GM12891 (cell line): ENCODE measurements at places on chromosomes 7 and 10.

GRCh38 chr10:71112138-71112785 is 100.1 kb upstream of the UNC5B start:
- DNase-seq, result no peak

DNA sequence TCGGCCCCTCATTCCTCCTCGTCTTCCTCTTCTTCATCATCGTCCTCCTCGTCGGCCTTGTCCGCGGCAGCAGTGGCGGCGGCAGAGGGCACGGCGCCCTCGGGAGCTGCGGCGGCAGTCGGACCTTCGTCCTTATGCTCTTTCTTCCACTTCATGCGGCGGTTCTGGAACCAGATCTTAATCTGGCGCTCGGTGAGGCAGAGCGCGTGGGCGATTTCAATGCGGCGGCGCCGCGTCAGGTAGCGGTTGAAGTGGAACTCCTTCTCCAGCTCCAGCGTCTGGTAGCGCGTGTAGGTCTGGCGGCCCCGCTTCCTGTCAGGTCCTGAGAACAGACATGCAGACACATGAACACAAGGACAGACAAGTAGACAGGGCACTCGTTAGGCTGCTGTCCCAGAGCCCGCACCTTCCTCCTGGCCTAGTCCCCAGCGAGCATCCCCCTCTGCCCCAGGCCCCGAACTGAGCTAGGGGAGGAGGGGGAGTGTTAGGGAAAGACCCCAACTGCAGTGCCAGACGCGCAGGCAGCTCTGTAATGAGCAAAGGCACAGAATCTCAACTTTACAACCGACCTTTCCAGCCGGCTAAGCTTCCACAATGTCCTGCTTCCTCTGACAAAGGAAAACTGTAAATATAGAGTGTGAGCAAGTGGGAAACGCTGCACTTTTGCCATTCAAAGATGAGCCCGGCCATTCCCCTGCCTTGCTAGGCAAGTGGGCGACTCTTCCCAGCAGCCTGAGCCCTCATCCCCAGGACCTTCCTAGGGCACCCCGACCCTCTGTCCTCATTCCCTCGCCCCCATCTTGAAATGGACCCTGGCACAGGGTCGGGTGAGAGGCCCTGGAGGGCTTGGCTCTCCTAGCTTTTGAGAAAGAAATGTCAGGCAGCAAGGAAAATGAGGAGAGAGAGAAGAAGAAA is 1.3 kb downstream of the HOXA7 start:
- DNase-seq, result no peak

- DNase-seq, result no peak
Observed at GRCh38 chr10:82464966-82465365, 590.0 kb downstream of the NRG3 start.

DNA sequence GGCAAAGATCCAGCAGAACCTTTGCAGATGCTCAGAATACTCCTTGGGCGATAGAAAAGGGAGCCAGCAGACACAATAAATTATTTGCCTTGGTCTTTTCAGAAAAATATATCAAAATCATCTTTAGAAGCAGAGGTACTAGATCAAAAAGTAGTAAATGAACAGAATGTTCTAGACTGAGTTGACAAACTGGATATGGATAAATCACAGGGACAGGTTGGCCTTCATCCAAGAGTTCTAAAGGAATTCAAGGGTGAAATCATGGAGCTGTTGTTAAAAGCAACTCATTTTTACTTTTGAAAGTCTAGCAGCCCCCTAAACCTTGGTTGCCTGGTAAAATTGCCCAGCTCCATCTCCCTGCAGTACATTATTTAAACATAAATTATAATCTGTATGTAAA is 99.1 kb downstream of the PLCE1 start:
- DNase-seq, result no peak

DNA sequence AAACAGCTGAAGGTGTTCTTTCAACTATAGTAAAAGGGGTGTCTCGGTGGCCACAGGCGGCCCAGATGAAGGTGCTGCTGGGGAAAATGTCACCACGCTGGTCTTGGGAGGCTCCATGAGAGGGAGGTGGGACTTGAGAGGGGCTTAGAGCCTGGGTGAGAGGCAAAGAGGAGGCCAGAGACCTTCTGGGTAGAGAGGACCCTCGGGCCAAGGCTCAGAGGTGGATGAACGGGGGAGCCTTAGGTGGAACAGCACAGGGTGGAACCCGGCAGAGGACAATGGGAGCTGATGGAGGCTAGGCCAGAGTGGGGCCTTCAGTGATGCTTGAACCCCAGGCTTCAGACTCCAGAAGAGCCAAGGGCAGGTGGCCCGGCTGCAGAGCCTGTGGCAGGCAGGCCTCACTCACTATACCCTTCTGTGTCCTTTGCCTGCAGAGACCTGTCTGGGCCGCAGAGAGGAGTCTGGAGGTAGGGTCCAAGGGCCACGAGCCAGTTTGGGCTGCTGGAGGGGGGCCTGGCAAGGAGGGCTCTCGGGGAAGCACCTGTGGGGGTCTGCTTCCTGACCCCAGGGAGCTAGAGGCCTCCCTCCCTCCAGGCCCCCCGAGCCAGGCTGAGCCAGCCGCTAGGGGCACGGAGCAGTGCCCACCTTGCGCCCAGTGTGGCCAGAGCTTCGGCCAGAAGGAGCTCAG is 32.1 kb downstream of the ZNF783 start:
- DNase-seq, result no peak

DNA sequence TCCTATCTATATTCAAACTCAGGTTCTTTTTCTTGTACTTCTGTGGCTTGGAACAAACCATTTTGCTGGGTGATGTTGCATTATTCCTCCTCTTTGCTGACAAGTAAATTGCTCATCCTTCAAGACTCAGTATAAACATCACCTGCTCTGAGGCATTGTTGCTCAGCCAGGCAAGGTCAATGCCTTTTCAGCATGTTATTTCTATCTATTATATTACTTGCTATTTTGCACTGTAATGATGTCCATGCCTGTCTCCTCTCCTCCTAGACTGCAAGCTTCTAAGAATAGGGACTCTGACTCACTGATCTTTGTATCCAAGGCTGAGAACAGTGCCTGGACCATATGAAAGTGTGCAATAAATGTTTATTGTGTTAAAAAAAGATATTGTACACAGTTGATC is 293.8 kb downstream of the RNLS start:
- no peak for DNase-seq

- DNase-seq, result peak; percentile 10
Observed at GRCh38 chr7:17298840-17299482, 509 bp downstream of the AHR start.

DNA sequence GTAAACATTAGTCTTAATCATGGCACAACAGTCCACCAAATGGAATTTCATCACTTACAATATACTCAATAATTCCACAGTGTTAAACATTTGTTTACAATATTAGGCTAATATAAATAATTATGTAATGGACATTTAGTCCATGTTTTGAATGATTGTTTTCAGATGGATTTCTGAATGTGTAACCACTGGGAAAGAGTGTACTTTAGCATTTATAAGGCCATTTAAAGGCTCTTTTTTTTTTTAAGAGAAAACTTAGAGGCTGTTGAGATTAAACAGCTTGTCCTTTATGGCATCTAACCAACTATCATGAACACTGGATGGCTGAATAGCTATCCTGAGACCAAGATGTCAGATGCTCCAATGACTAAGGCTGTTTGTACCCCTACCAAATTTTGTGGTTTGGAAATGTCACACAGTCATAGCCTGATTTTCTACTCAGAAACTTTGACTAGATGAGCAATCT is 248.3 kb upstream of the GLI3 start:
- no peak for DNase-seq

DNA sequence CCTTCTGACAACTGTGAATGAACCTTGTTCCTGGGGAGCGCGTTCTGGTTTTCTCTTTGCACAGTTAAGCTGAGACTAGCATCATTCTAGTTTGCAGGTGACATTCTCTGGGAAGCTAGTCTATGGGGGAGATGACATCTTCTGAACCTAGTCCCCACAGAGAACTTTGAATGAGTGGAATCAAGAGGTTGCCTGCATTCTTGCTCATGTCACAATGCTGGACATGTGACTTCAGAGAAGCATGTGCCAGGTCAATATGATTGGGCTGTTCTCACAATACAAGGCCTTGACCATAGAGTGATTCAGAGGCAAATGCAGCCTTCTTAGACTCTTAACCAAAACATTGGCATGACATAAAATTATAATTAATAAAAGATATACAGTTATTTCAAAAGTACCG is 22.1 kb downstream of the KLLN start:
- DNase-seq, result no peak

- DNase-seq, result no peak
Observed at GRCh38 chr7:22420973-22421635, 64.2 kb upstream of the RAPGEF5 start.

DNA sequence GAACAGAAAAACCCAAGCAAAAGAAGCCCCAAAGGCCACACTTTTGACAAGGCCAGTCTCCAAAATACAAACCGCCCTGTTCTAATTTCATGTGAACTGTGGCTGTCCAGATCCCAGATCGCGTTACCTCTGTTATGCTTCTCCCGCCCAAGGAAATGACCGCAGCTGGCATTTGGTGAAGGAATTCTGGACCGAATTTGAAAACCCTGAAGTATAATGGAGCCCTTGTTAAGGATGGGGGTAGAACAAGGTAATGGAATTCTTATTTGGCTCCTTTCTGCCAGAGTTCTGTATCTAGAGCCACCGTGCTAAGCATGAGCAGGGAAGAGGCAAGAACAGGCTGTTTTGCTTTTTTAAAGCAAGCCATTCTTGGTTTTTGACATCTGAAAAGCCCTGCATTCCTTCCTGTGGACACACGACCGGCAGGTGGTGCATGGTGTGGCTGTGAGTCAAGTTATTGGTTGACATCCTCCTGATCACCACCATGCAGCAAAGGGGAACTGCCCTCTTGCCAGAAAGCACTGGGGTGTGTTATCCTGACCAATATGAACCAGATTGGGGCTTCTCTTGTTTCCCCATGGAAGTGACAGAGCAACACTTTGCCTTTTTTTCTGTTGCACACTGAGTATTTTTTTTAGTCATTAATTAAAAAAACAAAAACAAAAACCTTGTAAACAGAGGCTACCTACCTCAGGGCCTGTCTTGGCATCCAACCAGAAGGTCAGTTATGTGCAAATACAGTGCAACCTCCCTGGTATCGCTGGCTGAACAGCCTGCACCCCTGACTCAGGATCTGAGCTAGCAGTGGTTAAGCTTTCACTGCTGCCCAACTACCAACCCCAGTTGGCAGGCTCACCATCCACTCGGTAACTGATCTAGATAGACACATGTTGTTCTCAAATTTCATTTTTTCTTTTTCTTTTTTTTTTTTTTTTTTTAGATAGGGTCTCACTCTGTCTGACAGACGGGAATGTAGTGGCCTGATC is 14.2 kb downstream of the UCMA start:
- DNase-seq, result no peak

- no peak for DNase-seq
Observed at GRCh38 chr10:26860102-26860442, 686 bp downstream of the ABI1 start.

DNA sequence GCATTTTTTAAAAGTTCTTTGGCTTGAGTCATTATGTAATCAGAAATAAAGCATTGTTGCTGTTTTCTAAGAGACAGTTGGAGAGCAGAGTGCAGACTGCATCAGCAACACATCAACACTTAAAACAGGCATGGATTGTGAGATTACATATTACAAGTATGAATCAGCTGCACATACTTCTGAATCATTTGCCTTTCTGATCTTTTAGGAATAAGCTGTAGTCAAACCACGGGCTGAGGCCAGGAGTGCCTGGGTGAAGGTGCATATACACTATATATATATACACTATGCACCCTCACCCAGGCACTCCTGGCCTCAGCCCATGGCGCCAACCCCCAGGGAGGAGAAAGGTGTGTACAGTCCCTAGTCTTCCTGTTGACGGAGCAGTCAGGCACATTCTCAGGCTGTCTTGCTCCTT is 52.4 kb upstream of the DLX6 start:
- no peak for DNase-seq

GRCh38 chr10:70901276-70901878 is 13.0 kb upstream of the PCBD1 start:
- no peak for DNase-seq

DNA sequence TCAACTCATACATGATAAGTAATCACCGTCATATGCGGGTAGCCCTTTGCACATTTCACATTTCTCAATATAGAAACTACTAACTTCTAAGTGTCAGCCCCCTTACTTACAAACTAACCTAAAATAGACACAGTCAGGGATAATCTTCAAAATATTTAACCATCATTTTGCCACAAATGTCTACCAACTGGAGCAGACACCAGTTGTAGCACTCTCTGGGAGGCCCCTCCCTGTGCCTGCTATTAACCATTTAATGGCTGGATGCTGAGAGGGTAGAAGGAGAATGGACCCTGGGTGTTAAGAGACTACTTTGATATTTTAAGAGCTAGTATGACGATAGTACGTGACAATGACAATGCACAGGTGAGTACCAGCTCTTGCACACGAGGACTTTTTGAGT is 116.4 kb downstream of the SORBS1 start:
- no peak for DNase-seq

- no peak for DNase-seq
Observed at GRCh38 chr10:98265403-98266378, 2.3 kb downstream of the LOXL4 start.

GRCh38 chr7:121273467-121274167 is 55.2 kb upstream of the WNT16 start:
- DNase-seq, result no peak

GRCh38 chr7:47504551-47505311 is 77.2 kb downstream of the TNS3 start:
- no peak for DNase-seq

GRCh38 chr10:84177541-84178141 is 4.0 kb downstream of the GPR15LG start:
- DNase-seq, result no peak
